ENCODE measurements at places on chromosomes 6 and 20.

- no peak for DNase-seq
Observed at GRCh38 chr20:59019217-59019616, at the start of gene TUBB1. TSS of gene TUBB1 (plus strand) at chr20:59019429. CDS start at chr20:59019523, 94 bp downstream.

DNA sequence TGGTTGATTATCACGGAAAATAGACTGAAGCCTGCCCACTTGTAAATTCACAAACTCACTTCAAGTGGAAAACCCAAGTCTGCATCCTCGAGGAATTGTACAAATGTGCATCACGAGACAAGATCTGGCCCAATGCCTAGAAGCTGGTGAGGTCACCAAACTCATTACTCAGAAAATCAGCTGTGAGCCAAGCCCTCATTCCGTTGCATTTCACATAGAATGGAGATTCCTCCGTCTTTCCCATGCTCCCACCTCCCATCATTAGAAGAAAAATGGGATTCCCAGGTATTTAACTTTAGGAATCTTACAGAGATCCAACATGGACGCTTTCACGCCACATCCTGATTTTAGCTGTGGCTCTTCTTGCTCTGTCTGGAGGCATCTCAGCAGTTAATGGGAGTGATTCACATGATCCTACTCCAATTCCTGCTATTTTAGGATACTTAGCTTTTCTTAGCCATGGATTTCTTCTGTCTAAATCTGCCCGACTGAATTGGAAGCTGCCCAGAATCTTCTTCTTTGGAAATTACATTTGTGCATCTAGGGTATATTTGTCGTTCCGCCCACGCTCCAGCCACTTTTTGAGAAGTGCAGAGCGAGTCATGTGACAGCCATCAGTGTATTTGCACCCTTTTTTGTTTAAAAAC, 68.7 kb upstream of the STMND1 start:
- no peak for DNase-seq

GRCh38 chr20:382291-383115, 1.9 kb downstream of the TRIB3 start:
- DNase-seq = no peak

- DNase-seq = no peak
Observed at GRCh38 chr20:46233701-46234100, 74.6 kb downstream of the CDH22 start.

DNA sequence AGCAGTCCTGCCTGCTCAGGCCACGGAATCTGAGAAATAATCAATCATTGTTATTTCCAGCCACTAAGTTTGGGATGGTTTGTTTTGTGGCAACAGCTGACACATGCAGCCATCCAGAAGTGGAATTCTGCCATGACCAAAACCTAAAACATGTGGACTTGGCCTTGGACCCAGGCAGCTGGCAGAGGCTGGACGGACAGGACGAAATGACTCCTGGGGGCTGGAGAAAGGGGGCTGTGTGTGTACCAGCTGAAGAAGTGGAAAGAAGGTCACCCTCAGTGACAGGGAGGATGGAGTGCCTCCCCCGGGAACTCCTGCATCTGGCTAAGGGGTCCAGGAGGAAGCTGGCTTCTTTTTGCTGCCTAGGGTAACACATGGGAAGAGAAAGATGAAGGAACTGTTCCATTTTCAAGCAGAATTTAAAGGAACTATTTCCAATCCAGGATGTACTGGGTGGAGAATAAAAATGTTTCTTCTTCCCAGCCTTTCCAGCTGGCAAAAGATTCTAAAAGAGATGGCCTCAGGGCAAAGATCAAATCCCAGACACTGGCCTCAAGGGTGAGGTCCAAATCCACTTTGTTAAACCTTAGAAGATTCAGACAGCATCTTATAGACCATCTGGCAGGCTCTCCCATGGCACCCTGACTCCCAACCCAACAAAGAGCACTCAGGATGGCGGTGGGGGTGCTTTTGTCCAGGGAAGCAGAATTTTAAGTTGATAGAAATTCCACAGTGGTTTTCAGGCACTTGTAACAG, 14.3 kb downstream of the SERPINB6 start:
- no peak for DNase-seq

- DNase-seq = no peak
Observed at GRCh38 chr6:148309301-148309700, 33.3 kb upstream of the SASH1 start.

- DNase-seq = no peak
Observed at GRCh38 chr20:50146732-50147662, 6.5 kb downstream of the PEDS1 start.

DNA sequence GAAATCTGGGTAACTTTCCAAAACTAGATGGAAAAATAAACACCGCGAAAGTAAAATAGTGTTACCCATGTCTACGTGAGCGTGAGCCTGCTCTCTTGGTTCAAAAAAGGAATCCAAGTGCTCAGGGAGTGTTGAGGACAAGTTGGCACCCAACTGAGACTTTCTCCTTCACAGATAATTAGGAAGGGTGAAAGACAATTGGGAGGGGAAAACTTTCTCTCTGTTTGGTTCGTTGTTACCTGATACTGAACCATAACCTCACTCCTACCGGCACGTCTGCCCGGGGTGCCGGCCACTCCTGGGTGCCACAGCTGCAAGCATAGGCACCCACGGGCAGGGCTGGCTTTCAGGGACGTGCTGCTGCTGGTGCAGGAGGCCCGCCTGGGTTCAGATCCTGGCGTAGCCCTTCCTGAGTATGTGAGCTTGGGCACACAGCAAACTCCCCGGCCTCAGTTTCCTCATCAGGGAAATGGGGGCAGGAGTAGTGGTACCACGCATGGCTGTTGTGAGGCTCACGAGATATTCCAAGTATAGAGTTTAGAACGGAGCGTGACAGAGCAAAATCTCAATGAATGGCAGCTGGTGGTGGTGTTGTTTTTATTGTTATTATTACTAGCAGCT, 38.2 kb upstream of the PMEPA1 start:
- DNase-seq = no peak

GRCh38 chr6:7909323-7910276, 988 bp downstream of the TXNDC5 start:
- peak; percentile 75 for DNase-seq

GRCh38 chr20:8633366-8633765, 435.5 kb upstream of the PLCB4 start:
- DNase-seq = no peak

Measured in Right ventricle myocardium inferior (tissue), 1 donor.